Activated CD4-positive, alpha-beta T cell treated with anti-CD3 and anti-CD28 coated beads for 36 hours (primary cell): ENCODE measurements at places on chromosomes 12 and 14. TPM values are rescaled to one million over a fixed set of nuclear protein-coding genes. Genes with fewer than 3 reads are reported as not detected.

The CFAP54 gene
- total RNA-seq, result 0.37 TPM

The E2F7 gene
- total RNA-seq, result 6.0 TPM

The TDRD9 gene
- total RNA-seq, result 0.42 TPM

- DNase-seq, result no peak
Measured at GRCh38 chr12:120628919-120629318, 11.5 kb upstream of the CABP1 start.

The WASHC3 gene
- total RNA-seq, result 36.1 TPM

DNA sequence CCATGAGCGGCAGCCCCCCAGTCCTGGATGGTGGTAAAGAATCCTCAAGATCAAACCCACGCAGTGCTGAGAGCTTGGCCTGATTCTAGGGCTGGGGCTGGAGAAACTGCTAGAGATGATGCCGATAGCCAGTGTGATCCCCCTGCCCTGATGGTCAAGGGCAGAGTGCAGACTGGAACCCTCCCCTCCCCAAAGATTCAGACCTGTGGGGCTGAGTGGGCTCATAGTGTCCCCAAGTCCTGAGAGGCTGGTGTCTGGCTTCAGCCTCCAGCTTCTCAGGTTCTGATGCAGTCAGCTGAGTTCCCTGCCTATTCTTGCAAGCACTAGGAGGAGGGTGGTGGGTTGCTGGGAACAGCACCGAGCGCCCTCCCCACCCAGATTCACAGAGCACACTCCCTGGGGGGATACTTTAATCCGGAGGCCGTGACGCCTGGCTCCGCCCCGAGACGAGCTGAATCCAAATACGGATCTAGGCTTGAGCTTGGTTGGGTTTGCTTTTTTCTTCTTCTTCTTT is 11.9 kb downstream of the RHOF start:
- DNase-seq, result no peak

DNA sequence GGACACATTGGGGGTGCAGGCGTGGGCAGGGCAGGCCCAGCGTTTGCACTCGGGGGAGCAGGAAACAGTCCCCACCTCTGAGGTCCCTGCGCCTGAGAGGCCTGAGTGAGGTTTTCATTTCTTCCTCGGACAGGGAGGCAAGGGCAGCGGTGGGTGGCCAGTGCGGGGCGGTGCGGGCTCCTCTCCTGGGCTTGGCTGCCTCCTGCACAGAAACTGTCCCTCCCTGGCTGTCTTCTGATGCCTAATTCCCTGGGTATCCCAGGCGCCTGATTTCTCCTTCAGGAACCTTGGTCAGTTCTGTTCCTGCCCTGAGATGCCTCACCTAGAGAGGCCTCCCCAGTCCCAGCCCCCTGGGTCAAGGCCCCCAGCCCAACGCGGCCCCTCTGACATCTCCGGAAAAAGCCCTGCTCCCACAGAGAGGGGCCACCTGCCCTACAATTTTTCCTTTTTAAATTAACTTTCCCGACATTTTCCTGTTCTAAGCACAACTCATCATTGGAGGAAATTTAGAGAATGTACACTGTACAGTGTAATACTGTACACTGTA is 260.3 kb downstream of the ADGRD1 start:
- no peak for DNase-seq

DNA sequence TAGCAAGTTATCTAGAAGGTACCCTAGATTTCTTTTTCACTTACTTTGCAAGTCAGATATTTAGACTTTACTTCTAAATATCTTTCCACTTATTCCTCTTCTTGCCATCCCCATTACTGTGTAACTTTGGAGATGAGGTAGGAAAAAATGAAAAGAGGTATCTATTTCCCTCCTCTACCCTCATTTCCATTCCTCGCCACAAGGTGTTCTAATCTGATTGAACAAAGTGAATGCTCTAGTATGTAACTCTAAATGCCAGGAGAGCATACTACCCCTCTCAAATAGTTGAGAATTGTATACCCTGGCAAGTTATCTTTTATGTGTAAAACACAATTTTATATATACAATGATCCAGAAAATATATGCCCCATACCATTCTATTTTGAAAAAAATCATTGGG is 1.7 kb upstream of the LDHB start:
- no peak for DNase-seq

- DNase-seq, result peak; percentile 94
Measured at GRCh38 chr12:48852734-48853688, 1.0 kb upstream of the DDX23 start.
